ENCODE measurements at places on chromosomes 12 and 14.

- no peak for DNase-seq
These were observed 44.5 kb downstream of the MVK start for GRCh38 chr12:109618082-109618481.

GRCh38 chr12:109715310-109716091, 1.9 kb downstream of the FAM222A start:
- DNase-seq = no peak

- DNase-seq = no peak
These were observed 152.1 kb downstream of the MGAT4C start for GRCh38 chr12:86104087-86104486.

DNA sequence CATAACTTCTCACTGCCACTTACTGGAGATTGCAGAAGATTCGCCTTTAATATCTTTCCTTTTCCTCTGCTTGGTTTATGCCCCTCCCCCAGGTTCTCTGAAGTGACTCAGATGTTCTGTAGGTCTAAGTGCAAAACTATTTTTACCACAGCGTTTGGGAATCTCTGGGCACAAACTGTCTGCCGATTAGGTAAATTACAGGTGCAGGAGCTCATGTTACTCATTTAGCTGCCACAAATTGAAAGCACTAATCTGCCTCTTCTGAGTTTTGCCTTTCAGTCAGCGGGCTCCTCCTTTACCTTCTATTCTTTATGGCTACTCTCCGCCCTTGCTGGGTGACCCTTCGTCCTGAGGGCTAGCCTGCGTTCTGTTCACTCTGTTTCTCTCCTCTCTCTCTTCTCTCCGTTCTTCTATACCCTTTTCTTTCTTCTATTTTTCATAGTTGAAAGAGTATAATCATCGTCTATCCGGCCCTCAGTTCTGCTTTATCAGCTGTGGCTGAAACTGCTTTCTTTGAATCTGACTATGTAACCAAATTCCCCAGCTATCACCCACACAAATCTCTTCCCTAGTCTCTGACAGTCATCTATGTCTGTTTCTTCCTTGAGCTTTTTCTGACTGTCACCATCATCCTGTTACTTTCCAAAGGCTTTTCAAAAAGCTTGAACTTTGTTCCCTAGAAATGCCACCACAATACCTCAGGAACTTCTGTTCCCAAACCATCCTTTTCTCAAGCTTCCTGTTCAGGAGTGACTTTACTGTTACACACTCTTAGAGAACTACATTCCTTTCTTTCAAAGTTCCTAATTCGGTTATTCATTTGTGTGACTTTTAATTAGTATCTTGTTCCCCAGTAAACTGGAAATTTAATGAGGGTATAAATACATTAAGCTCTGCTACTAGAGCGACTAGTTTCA, 4.3 kb upstream of the MYF6 start:
- DNase-seq = no peak

- DNase-seq = no peak
These were observed 888 bp upstream of the EEA1 start for GRCh38 chr12:92929983-92930382.

GRCh38 chr12:108907839-108908351, 28.0 kb downstream of the DAO start:
- no peak for DNase-seq

GRCh38 chr12:133233993-133234564, 1.6 kb downstream of the ANHX start:
- DNase-seq = no peak

GRCh38 chr12:67794161-67794560, 145.6 kb downstream of the DYRK2 start:
- no peak for DNase-seq

GRCh38 chr12:114141921-114142564, 175.9 kb upstream of the RBM19 start:
- no peak for DNase-seq

GRCh38 chr14:67358924-67359774, 455 bp downstream of the ATP6V1D start:
- no peak for DNase-seq

GRCh38 chr14:68124979-68125731, 305.6 kb downstream of the RAD51B start:
- DNase-seq = no peak

DNA sequence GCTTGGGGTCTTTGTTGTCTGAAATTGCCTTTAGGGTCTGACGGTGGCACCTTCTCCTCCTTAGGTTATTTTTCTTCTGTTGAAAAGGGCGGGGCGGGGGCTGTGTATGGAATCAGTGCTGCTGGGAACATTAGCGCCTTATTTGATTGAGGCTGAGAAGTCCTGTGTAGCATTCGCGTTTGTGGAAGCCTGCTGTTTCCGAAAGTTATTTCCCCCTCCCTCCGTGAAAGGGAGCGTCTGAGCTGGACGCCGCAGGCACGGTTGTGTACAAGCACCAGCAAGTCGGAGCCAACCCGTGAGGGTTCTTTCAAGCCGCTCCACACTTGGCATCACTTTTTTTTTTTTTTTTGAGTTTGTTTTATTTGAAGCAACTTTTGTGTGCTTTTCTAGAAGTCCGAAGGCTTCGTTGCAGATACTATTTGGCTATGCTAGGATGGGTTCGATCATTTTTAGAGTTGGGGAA, 1.1 kb downstream of the SYNE2 start:
- peak; percentile 28 for DNase-seq

GRCh38 chr12:38906482-38907200, 1.2 kb upstream of the CPNE8 start:
- DNase-seq = peak; percentile 74

DNA sequence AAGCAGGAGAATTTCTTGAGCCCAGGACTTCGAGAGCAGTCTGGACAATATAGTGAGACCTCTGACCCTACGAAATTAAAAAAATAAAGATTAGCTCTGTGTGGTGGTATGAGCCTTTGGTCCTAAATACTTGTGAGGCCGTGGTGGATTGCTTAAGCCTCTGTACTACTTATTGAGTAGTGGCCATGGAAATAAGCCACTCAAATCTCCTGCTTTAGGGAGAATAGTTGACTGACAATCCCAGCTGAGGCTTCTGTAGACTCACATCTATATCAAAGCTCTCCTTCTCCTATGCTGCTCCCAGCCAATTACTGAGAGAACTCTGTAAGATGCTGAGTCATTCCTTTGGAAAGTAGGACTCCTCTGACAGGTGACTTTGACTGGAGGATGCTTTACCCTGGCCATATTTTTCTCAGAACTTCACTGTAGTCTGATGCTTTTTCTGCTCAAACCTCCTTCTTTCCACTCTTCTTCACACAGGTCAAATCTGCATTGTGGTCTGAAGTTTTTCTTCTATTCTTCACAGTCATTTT, 420.2 kb downstream of the SLC6A15 start:
- DNase-seq = no peak

DNA sequence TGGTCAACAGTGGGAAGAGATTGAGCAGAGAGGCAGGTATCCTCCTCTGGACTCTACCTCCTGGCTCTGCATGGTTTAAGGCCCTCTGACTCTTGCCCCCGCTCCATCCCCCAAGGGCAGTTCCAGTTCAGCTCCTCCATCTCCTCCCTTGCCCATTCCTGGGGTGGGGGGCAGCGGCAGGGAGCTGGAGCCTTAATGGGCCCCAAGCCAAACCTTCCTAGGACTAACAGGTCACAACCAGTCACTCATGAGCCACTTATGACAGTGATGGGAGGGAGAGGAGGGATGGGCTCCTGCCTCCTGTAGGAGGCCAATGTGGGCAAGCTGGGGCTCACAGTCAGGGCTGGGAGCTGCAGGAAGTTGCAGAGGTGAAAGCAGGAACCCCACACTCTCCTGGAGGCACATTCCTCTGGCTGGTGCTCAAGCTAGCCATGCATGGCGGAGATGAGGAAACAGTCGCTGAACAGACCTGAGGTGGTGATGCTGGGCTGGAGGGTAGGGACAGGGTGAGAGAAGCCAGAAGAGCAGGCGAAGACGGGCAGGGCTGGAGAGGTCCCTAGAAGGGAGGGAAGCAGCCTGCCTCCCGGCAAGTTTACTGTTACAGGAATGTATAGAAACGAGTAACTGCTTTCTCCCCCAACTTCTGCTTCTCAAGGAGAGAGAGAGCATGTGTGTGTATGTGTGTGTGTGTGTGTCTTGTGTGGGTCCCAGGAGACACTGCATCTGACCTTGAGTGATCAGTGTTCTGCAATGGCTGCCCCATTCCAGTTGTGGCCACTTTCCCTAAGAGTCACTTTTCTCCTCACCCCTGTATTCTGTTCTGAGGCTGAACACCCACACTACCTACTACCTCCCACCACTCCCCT, 5.0 kb upstream of the RAPGEF3 start:
- no peak for DNase-seq

- DNase-seq = no peak
These were observed 114.0 kb downstream of the SLC38A4 start for GRCh38 chr12:46711756-46712155.

DNA sequence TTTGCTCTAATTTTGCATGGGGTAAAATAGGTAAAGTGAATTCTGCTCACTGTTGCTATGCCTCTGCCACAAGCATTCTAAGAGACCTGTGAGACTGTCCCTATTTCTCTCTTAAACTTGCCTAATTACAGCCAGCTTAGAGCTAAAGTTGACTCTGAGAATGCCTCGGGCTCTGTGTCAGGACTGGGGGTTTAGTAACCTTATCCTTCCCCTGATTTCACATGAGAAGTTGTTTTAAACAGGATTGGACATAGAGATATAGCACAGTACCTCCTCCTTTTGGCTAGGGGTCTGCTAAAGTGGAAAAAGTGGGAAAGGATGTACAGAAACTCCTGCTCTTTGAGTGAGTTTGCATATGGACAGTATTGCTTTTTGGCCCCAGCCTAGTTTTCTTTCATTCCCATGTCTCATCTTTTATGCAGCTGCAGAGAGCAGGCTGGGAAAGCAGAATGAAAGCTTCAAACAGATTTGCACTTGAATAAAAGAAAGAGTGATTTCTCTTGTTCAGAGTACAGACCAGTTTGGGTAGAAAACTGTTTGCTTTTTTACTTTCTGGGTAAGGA, 122.0 kb downstream of the RAD51B start:
- DNase-seq = no peak

GRCh38 chr12:67772267-67773169, 124.0 kb downstream of the DYRK2 start:
- no peak for DNase-seq

DNA sequence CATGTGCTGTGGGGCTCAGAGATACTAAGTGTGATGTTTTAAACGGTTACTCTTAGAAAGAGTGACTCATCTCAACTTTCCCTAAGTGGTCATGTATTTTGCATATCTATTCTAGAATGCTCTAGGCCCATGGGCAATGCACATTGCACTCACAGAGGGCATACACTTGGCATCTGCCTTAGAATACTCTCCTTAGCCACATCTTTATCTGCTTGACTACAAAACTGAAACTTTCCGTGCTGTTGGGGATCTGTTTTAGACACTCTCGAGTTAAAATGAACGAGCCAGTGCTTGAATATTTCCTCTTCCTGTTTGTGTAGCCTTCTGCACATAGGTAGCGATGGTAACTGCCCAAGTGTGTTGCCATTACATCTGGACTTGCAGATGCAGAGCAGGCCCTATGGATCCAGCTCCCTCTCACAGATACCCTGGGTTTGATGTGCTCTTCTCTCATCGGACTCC, 180.5 kb downstream of the CAND1 start:
- DNase-seq = no peak

DNA sequence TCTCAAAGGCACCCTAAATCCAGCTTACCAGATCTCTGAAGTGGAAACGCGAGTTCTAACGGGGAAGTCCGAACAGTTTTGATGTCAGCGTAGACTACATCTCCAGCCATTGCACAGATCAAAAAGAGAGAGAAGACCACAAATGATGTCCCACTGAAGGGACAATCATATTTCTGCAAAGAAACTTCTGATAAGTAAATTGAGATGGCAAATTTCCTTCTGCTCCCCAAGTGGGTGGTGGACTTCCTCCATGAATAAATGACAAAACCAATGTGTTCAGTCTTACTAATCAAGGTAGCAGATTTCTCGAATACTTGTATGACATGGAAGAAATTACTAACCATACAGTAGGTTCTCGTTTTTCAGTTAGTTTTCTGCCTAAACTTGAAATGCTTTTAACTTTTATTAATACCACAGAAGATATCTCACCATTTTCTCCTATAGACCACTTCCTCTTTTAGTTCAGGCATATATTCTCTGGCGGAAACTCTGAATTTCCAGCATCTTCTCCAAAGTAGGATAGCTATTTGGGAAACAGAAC, at the start of gene CLECL1:
CLECL1 (minus strand) TSS at position 177 of the 541 bp plus-strand sequence.
- DNase-seq = no peak

DNA sequence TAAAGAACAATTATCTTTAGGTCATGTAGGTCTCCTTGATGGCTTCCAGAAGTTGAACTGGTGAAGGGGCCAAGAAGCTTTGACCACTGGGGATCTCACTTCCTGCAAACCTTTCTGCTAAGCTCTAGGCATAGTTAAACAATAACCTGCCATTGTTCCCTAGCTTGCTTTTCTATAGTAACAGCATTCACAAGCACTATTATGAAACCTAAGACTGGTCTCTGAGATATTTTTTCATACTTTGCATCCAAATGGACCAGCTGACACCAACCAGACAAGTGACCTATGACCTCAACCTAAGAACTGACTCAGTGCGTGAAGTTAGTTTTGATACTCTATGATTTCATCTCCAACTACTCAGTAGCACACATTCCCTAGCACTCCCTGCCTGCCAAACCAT, 129.1 kb downstream of the PTPRB start:
- no peak for DNase-seq

- DNase-seq = no peak
These were observed 5.3 kb downstream of the ARHGEF25 start for GRCh38 chr12:57616383-57617101.

GRCh38 chr14:74220991-74221390, 18.3 kb upstream of the VSX2 start:
- DNase-seq = no peak

- DNase-seq = no peak
These were observed 53.0 kb downstream of the IFNG-AS1 start for GRCh38 chr12:68042212-68042699.

DNA sequence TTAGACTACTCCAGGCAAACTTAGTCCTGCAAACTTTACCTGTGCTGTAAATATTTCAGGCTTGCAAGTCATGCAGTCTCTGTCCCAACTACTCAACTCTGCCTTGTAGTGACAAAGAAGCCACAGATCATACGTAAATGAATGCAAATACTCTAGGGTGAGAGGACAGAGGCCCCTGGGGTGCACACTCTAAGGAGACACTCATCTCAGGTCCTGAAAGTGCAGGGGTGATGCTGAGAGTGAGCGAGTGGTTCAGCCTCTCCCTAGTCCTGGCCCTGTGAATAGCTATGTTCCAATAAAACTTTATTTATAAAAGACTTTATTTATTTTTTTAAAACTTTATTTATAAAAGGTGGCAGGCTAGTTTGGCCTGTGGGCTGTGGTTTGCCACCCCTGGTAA, 34.9 kb downstream of the HCAR2 start:
- no peak for DNase-seq

- DNase-seq = no peak
These were observed at the start of gene OR8S1 for GRCh38 chr12:48525332-48525731. TSS of gene OR8S1 (plus strand) at chr12:48525632. CDS start at chr12:48525632, 0 bp downstream.

DNA sequence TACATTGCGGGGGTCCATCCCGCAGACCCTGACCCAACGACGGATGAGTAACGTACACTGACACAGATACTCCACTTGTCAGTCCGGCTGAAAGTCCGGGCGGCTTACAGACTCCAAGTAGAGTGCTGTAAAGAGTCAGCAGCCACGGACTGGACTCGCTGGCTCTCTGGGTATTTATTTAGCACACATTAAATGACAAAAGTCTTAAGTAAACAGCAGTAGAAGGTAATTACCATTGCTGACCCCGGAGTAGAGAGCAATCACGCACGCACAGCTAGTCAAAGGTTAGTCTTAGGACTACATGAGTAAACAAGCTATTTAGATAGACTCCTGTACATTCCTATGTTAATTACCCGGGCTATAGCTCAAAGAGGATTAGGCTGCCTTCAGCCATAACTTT, 780.9 kb downstream of the RPS29 start:
- DNase-seq = no peak

Measured in stimulated activated CD4-positive, alpha-beta T cell treated with anti-CD3 and anti-CD28 coated beads, Interleukin-4, amount 100 ng/mL, for 1 hour (primary cell).